ENCODE measurements at places on chromosomes 6 and 20. TPM values are rescaled to one million over a fixed set of nuclear protein-coding genes. Genes with fewer than 3 reads are reported as not detected.

DNA sequence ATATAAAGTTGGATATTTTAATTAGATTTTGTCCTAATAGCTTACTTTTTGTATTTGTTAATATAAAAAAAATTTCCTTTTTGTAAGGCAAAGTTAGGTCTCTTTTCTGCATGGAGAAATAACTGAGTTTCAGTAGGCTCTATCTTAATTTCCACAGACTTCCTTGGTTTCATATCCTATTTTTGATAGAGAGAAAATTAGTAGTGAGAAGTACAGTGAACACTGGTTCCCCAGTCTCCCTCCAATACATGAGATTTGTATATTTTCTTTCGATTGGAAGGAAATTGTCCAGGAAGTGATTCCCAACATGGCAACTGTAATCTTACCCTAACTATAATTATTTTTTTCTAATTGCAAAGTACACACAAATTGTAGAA lies 26.4 kb downstream of the TRIM27 start:
- DNase-seq = no peak

KCNK5 gene
- not detected for total RNA-seq

- DNase-seq = no peak
Measured at GRCh38 chr6:137547186-137547585, 53.0 kb upstream of the OLIG3 start.

DNA sequence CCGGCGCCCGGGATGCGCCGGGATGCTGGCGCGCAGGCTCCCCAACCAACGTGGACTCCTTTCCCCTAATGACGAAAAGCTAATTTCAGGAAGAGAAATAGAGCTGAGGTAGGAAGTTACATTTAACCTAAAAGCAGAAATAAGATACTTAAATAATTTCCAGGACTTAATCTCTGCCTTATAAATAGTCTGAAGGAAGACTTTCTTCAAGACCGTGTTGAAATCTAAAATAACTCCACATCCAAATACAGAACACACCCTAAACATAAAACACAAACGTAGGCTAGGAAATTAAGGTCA lies 1.3 kb downstream of the ASF1A start:
- DNase-seq = no peak

TRMT6 gene
- 15.9 TPM for total RNA-seq

DNA sequence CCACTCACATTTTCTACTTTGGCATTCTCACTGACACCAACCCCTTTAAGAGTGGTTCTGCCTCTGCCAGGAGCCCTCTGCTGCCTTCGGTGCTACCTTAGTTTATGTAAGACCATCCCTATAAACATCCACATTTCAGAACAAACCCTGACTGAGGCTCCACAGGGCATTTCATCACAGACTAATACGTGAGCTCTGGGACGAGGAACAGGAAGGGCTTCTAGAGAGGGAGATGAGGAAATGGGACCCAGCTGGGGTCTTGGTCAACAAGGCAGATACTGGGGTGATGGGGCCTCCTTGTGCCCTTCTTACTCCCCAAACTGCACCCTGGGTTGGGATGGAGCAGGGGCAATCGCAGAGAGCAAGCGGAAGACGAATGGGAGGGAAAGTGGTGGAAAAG lies 86.5 kb upstream of the FYN start:
- no peak for DNase-seq

DNA sequence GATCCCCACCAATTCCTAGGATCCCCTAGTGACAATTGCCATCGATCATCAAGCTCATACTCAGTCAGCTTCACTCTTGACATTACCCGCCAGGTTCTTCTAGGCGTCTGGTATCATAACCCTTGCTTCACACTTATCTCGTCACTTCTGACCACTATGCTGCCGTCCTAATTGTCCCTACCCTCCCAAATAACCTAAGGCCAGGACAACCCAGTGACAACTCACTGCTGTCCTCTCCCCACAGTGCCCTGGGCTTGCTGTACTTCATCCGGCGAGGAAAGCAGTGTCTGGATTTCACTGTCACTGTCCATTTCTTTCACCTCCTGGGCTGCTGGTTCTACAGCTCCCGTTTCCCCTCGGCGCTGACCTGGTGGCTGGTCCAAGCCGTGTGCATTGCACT lies 3.7 kb downstream of the SYS1 start:
- no peak for DNase-seq

DNA sequence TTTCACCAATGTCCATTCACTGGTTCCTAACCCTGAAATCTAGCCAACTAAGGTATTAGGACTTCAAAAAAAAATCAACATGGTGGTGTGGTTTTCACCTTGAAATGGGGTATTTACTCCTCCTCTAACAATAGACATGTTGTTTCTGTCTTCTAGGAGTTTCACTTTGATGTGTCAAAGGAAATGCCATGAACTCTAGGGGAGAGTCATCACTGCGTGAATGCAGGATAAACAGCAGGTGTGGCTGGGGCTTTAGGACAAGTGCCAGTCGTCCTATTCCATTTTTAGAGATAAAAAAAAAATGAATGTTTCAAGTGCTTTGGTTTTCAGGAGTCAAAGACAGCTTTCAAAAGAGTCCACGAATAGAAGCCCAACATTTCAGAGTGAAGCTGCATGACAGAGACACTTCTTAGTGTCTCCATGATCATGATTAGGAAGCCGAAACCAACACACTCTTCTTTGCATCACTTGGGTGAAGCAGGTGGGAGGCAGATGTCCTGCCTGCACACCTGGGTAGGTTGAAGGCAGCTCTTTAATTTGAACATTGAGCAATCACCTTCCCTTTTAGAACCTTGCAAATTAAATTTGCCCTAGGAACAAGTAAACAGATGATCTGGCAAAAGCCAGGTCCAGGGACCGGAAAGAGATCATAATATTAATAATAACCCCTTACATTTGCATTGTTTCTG lies 328.5 kb upstream of the PRDM1 start:
- peak; percentile 71 for DNase-seq

WDR46 gene
- total RNA-seq = 91.6 TPM

GRCh38 chr6:113306552-113307145 lies 550.5 kb upstream of the MARCKS start:
- peak; percentile 81 for DNase-seq

- DNase-seq = no peak
Measured at GRCh38 chr6:162200945-162201690, 526.4 kb downstream of the PRKN start.

DNA sequence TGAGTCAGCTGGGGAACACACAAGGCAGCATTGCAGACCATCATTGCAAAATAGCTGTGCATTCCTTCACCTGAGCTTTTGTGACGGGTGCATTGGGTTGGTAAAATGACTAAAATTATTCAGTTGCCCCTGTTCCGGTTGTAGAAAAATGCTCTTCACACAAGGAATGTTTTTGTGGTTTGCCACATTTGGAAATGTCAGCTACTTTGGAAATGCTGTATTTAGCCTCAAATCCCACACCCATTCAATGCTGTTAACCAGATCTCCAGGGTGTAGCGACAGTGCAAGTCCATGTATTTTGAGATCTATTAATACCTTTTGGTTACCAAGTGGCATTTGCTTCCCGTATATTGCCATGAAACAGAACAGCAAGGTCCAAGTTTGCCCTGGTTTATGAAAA lies 201.2 kb downstream of the FOXA2 start:
- no peak for DNase-seq

DNA sequence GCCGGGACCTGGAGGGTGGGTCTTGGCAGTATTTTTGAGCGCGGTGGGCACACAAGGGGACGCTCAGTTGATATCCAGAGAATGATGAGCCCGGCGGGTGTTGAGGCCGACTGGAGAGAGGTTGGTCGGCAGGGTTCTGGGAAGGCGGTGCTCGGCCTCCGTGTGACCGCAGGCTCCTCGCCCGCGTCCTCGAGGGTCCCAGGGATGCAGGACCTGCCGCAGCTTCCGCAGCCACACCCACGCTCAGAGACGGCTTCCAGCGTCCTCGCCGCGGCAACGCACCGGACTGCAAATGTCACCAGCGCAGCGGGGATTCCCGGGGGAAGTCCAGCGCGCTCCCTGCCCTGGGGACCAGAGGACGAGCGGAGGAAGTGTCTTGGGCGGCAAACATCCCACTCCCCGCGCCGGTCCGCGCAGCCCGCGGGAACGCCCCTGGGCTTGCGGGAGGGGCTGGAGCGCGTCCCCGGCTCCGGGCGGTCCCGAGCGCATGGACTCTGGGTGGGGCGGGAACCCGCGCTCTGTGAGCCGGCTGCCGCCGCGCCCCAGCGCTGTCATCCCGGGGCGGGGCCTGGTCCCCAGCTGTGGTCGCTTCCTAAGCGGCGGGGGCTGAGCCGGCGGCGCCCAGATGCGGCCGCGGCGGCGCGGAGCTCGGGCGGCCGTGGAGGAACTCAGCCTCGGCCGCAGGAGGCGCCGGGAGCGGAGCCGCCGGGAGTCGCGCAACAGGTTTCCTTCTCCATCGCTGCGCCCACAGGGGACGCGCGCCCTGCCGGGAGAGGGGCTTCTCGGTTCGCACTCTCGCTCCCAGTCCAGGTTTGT lies at the start of gene STX11:
STX11 (plus strand) TSS at position 624 of the 816 bp plus-strand sequence. CDS start 36,111 bp downstream, outside the sequence.
- no peak for DNase-seq

DNA sequence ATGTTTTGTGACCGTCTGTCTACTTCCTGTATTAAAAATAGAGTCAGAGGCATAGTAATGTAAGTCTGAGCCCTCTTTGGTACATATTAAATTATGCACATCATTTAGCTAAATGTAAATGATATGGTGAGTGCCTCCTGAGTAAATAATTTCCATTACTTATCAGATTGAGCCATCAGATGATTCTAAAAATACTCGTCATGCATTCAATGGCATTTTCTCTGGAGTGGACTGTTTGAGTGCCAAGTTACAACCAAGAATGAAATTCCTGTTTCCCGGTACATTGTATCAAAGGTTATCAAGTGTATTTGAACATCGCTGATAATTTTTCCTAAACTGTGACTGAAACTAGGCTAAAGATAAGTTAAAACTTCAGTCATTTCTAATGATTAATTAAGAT lies 81.0 kb downstream of the AKAP7 start:
- no peak for DNase-seq

GRCh38 chr20:11112832-11113231 lies 439.0 kb upstream of the JAG1 start:
- DNase-seq = no peak

ABHD16B gene
- not detected for total RNA-seq

DNA sequence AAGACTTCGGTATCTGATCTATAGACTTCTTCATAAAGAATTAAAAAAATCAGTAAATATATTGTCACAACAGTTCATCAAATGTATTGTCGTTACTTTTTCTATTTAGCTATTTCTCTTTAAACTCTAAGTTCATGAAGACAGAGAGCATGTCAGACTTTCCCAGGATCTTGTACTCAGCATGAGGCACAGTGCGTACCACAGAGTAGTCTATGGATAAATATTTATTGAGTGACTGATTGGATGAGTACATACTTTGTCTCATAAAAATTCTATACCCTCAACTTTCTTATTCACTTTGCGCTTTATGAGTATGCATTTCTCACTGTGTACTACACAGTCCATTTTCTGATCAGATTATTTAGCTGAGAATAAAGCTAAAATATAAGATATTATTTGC lies 1284.4 kb upstream of the ADGRB3 start:
- no peak for DNase-seq

- no peak for DNase-seq
Measured at GRCh38 chr6:144311361-144311760, 26.2 kb downstream of the UTRN start.

DNA sequence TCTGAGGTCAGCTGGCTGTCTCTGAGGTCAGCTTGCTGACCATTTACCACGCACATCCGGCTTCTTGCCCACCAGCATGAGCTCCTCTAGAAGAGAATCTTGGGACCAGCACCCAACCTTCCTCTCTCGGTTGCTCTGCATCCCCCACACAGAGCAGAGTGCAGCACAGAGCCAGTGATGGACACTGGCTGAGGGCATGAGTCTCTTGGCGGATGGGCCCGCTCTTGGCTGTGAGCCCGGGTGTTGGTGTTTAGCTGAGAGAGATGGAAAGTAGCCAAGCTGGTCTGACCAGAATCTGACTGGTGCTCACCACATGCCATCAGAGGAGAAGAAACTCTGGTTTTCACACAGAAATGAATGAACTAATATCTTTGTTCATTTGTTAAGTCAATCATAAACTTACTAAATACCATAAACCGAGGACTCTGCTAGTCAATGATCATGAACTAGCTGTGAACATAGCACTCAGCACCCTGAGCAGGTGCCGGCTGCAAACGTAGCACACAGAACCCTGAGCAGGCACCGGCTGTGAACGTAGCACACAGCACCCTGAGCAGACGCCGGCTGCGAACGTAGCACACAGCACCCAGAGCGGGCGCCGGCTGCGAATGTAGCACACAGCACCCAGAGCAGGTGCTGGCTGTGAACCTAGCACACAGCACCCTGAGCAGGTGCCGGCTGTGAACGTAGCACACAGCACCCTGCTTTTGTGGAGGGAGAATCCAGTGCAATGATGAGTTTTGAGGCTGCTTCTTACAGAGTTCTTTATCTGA lies 10.4 kb upstream of the THBS2 start:
- DNase-seq = peak; percentile 11

GRCh38 chr6:159919800-159920199 lies 29.0 kb downstream of the MAS1 start:
- DNase-seq = no peak

SLPI gene
- total RNA-seq = not detected

- peak; percentile 52 for DNase-seq
Measured at GRCh38 chr6:166005401-166005943, 162.2 kb downstream of the TBXT start.

COQ3 gene
- 10.5 TPM for total RNA-seq

DNA sequence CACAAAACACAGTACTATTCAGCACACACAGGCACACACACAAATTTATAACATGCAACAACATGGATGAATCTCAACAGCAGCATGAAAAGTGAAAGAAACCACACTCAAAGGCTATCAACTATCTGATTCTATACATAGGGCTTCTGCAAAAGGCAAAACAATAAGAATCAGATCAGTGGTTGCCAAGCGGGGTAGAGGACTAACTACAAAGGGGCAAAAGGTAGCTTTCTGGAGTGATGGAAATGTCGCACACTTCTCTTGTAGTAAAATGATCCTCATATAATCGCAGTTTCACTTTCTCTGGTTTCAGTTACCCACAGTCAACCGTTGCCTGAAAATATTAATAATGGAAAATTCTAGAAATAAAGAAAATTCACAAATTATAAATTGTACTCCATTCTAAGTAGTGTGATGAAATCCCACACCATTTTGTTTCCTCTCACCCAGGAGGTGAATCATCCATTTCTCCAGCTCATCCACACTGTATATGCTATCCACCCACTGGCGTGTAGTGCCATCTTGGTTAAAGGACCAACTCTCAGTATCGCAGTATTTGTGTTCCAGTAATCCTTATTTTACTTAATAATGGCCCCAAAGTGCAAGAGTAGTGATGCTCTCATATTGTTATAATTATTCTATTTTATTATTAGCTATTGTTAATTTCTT lies 12.8 kb upstream of the PLN start:
- DNase-seq = no peak

DNA sequence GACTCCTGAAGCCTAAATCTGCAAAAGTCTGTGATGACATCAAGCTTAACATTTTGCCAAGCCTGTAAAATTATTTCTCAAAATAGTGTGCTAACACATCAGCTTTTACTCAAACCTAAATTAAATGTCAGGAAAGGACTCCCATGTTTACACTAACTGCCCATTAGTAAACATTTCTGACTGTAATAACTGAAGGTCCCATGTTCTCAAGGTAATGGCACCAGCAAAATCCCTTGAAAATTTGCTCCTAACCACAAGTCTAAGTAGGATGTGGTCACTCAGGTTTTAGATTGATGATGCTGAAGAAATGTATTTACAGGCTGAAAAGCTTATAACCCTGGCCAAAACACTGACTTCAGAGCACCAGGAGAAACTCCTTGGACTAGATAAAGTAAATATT lies 33.0 kb downstream of the BACH2 start:
- no peak for DNase-seq

- DNase-seq = no peak
Measured at GRCh38 chr6:4316867-4317400, 181.6 kb upstream of the ECI2 start.

Measured in G401 (cell line).